ENCODE measurements at places on chromosomes 5 and 9.

DNA sequence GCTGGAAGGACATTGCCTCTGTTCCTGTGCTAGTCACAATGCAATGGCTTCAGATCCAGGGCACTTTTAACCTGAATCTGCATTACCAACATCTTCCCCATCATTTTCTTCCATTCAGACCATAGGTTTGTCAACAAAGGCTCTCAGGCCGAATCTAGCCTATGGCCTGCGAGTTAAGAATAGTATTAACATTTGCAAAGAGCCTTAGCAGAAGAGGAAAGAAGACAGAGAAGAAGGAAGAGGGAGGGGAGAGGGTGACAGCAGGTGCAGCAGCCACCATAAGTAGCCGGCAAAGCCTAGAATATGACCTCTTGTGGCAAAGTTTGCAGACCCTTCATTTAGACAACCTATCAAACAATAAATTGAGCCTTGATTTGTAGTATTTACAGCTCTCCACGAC, 32.6 kb downstream of the BARX1 start:
- no peak for DNase-seq

GRCh38 chr5:65986796-65987195, 60.4 kb downstream of the ERBIN start:
- no peak for DNase-seq

DNA sequence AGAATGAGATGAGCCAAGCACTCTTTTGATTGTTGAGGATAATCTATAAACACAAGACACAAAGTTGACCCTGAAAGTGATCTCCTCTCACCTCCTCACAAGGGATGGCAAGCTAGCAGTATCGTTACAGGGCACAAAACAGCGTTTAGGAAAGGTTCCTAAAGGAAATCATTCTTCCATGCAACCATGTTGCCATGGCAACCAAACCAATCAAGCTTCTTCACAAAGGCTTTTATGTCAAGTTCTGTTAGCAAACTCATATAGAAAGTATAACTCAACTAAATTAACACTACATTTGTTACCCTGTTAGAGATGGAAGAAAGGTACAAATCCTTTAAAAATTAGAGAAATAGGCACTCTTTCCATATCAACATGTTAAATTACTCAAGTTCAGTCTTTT, 1016.8 kb upstream of the DMAC1 start:
- DNase-seq = no peak

- DNase-seq = no peak
These were observed at the start of gene TRIM7 for GRCh38 chr5:181204826-181205760. Gene TRIM7, minus strand, starts transcription at chr5:181205196. Its CDS starts 86 bp downstream, at chr5:181205110.

DNA sequence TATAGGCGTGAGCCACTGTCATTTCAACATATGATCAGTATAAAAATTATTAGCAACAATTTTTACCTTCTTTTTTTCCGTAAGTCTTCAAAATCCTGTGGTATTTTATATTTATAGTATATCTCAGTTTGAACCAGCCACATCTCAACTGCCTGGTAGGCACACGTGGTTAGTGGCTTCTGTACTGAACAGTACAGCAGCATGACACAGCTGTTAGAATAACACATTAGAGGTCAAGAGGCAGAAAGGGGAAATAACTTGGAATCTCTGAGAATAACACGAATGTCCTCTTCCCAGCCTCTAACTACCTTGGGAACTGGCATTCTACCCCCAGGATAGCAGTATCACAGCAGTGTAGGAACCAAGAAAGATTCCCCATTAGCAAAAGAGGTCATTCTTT, 108.5 kb upstream of the IQGAP2 start:
- DNase-seq = no peak

DNA sequence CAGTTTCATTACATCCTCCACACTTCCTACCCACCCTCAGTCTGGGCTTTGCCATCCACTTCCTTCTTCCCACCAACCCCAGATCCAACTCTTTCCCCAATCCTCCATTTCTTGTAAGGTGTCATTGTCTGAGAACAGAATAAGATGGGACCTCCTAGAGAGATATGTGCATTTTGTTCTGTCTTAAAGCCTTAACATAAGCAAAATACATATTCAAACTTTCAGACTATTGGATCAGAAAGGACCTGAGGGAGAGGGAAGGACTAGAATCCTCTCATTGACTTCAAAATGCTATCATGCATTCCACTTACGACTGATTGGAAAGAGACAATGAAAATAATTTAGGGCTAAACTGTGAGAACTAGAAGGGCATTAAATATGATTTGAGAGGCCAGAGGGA, 43.0 kb downstream of the AGXT2 start:
- no peak for DNase-seq

DNA sequence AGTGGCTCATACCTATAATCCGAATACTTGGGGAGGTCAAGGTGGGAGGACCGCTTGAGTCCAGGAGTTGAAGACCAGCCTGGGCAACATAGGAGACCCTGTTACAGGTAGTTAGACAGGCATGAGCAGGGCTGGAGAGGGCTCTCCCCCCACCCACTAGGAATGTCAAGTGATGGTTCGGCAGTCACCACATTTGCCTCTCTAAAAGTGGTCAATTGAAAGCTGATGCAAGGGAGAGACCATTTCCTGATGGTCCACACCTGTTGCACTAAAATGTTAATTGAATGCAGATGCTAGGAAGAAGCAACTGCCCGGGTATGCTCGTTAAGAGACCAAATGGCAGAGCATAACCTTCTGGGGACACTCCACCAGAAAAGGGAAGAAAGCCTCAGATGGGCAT, 82.7 kb downstream of the SFXN1 start:
- DNase-seq = no peak

GRCh38 chr5:68565427-68565826, 349.9 kb downstream of the PIK3R1 start:
- no peak for DNase-seq

Measured in stimulated activated CD4-positive, alpha-beta T cell treated with anti-CD3 and anti-CD28 coated beads, Interleukin-12 subunit alpha, Interleukin-12 subunit beta, amount 100 ng/mL, for 48 hours (primary cell).